ENCODE measurements at places on chromosomes 4 and X.

GRCh38 chr4:117400039-117400835, 314.9 kb upstream of the TRAM1L1 start:
- no peak for DNase-seq

GRCh38 chr4:8427761-8428287, 12.7 kb downstream of the ACOX3 start:
- no peak for DNase-seq

DNA sequence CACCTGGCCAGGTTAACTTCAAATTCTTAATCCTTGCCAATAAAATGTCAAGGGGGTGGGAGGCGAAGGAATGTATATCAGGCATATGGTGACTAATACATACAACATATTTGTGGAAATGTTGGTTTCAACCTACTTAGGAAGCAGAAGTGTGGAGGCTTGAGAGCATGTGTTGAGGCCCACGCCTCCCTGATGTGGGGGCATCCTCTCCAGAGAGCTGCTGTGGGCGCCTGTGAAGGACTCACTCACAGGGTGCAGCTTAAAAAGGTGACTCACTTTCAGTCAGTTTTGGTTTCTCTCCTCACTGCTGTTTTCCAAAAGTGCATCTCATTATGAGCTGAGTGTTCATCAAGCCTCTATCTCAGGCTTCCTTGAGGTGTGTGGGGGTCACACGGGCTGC, 27.5 kb downstream of the LNX1 start:
- DNase-seq: no peak

- DNase-seq: no peak
Observed at GRCh38 chrX:40578039-40578695, 2.6 kb upstream of the ATP6AP2 start.
